Calu3 (cell line): ENCODE measurements at places on chromosomes 12 and 14. TPM values are rescaled to one million over a fixed set of nuclear protein-coding genes. Genes with fewer than 3 reads are reported as not detected.

GRCh38 chr12:124006846-124007713 lies 34.1 kb downstream of the ZNF664 start:
- no peak for DNase-seq

DNA sequence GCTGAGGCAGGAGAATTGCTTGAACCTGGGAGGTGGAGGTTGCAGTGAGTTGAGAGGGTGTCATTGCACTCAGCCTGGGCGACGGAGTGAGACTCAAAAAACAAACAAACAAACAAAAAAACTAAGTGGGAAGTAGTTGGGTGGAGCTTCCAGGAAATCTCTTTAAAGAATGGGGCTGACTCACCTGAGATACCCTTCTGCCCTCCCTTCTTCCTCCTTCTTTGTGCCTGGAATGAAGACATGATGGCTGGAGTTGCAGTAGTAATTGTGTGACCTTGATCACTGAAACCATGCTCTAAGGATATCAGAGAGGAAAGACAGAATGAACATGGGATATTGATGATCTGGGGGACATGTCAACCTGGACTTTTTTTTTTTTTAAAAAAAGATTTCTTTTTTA lies 87.6 kb upstream of the MED13L start:
- DNase-seq: no peak

- DNase-seq: peak; percentile 88
Observed at GRCh38 chr14:102314242-102315011, 5.1 kb upstream of the ZNF839 start.

DNA sequence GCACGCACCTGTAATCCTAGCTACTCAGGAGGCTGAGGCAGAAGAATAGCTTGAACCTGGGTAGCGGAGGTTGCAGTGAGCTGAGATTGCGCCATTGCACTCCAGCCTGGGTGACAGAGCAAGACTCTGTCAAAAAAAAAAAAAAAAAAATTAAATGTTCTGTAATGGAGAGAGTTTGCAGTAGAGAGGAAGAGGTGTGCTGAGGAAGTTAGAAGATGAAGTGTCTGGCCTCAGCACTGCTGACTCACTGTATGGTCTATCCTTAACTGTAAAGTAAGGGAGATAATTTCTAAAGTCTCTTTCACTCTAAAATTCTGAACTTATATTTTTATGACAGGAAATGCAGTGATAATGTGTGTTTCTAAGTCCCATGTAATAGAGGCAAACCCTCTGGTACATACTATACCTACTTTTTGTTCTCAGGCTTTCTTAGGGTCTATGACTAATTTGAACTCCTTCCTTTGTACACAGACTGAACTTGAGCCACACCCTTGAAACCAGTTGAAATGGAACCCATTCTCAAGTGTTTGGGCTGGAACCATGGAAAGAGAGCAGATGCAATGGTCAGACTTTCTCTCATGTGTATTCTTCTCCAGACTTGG lies 278.1 kb upstream of the FAR2 start:
- no peak for DNase-seq

GRCh38 chr12:101186291-101186690 lies 23.7 kb downstream of the SLC5A8 start:
- no peak for DNase-seq

DNA sequence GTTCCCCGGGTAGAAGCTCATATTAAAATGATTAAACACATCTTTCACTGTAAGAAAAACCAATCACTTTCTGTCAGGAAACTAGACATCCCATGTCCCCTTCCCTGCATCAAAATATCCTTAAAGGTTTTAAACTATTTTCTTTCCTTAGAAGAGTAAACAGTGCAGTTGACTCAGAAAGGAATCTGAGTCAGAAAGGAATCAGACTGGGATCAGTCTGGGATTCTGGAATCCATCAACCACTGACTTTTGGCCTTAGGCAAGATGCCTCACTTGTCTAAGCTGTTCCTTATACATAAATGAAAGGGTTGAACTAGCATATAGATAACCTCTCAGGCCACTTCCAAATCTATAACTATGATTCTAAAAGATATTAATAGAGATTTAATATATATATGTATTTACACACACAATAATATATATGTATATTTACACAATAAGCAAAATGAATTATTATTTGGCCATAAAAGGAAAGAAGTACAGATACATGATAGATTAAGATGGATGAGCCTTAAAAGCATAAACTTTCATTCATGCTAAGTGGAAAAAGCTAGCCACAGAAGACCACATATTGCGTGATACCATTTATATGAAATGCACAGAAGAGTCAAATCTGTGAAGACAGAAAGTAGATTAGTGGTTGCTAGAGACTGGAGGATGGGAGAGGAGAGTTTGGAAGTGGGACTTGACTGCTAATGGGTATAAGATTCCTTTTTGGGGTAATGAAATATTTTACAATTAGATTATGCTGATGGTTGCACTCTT lies 114.4 kb downstream of the SLC38A1 start:
- DNase-seq: no peak

- DNase-seq: no peak
Observed at GRCh38 chr14:24181371-24182077, 7.1 kb downstream of the IPO4 start.

DNA sequence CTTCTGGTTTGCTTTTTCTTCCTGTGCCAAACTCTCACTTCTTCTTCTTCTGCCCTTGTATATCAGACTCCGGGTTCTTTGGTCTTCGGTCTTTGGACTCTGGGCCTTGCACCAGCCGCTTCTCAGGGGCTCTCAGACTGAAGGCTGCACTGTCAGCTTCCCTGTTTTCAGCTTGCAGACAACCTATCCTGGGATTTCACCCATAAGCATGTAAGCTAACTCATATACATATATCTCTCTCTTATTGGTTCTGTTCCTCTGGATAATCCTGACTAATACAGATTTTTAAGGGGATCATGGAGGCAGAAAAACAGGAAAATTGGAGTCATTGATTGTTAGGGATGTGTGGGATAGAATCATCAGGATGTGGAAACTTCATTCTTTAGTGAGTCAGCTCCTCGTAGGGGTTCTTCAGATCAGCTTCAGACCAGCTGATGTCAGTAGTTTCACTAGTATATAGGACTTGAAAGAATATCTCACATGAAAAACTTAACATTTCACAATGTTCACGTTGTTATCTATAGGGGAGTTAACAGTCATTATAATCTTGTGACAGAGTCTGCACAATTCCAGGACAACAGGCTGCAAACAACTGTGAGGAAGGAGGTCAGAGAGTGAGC lies 102.9 kb downstream of the RASSF9 start:
- DNase-seq: no peak

- DNase-seq: no peak
Observed at GRCh38 chr14:89320381-89321000, 96.5 kb downstream of the FOXN3 start.

GRCh38 chr12:132660052-132660451 lies 27.1 kb downstream of the POLE start:
- no peak for DNase-seq

GRCh38 chr12:98401427-98401826 lies 114.0 kb upstream of the TMPO start:
- peak; percentile 26 for DNase-seq

DNA sequence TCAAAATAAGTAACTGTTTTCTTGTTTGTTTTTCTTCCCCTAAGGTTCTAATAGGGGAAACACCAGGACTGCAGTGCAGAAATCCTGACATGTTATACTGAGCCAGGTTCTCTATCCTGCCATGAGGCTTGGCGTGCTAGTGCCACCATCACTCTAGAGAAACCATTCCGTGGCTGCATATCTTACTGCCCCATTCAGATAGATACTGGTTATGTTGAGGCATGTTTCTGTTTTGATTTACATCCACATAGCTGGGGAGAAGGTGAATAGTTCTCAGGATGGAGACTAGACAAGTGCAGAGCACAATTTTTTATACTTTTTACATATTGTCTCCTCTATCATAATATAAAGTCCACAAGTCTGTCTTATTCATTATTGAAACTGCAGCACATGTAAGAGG lies 11.5 kb downstream of the MAGOHB start:
- no peak for DNase-seq

ALKBH1 gene
- 12.8 and 16.7 TPM in 2 replicates for total RNA-seq

KRT85 gene
- not detected in 2 replicates for total RNA-seq

CRADD gene
- total RNA-seq: 9.3 and 10.1 TPM in 2 replicates

KRT82 gene
- not detected in 2 replicates for total RNA-seq

GLT1D1 gene
- total RNA-seq: not detected in 2 replicates

ADSS1 gene
- 8.6 and 10.0 TPM in 2 replicates for total RNA-seq

IL26 gene
- not detected in 2 replicates for total RNA-seq

DYNC1H1 gene
- 510 and 529 TPM in 2 replicates for total RNA-seq
